ENCODE measurements at places on chromosomes 2 and 18. TPM values are rescaled to one million over a fixed set of nuclear protein-coding genes. Genes with fewer than 3 reads are reported as not detected.

The SP5 gene
- not detected for total RNA-seq

The PSD4 gene
- total RNA-seq = 3.1 TPM

The CCDC148 gene
- total RNA-seq = 1.0 TPM

The CSRNP3 gene
- total RNA-seq = 28.8 TPM

The GKN1 gene
- 0.66 TPM for total RNA-seq

The TEKT4 gene
- total RNA-seq = not detected

The KLHL41 gene
- 0.91 TPM for total RNA-seq

The NYAP2 gene
- 0.58 TPM for total RNA-seq

The SERPINB2 gene
- total RNA-seq = not detected

The MROH2A gene
- not detected for total RNA-seq

Measured in motor neuron (in vitro differentiated cells).